Natural killer cell (primary cell): ENCODE measurements at places on chromosomes 7 and 10. TPM values are rescaled to one million over a fixed set of nuclear protein-coding genes. Genes with fewer than 3 reads are reported as not detected.
A peak's percentile ranks its signal among the peaks of the same experiment; 100 is the strongest.

The LOXL4 gene
- total RNA-seq, result not detected

The BRAT1 gene
- total RNA-seq, result 24.9 TPM

The FAM25C gene
- total RNA-seq, result not detected

DNA sequence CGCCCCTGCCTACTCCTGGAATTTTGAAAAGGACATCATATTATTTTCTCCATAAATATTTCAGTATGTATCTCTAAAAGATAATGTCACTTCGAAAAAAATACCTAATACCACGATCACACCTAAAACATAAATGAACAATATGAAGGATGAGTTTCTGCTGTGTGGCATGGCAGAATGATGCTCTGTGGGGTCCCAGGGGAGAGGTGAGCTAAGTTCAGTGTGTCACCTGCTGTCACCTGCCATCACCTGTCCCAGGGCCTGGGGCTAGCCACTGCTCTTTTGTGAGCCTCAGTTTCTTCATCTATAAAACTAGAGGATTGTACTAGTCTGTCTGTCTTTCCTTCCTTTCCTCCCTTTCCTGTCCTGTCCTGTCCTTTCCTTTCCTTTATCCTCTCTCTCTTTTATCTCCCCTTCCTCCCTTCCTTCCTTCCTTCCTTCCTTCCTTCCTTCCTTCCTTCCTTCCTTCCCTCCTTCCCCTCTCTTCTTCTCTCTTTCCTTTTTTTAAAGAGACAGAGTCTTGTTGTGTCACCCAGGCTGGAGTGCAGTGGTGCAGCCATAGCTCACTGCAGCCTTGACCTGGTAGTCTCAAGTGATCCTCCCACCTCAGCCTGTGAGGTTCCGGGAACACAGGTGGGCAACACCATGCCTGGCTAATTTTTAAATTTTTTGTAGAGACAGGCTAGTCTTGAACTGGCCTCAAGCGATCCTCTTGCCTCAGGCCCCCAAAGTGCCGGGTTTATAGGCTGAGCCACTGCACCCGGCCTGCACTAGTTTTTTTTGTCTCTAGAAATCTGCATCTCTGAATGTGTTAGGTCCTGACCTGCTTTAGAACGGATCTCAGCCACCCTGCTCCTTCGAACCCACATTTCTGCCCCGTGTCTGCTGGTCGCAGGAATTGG lies 43.1 kb downstream of the CUX1 start:
- H3K4me3 ChIP-seq, result no peak overlapping the region
- H3K4me1 ChIP-seq, result peaks cover 25% of the 10 kb centered on the region
- no peaks in the 10 kb centered on the region for H3K27me3 ChIP-seq
- no peak overlapping the region for H3K27ac ChIP-seq
- DNase-seq, result no peak
- no peaks in the 10 kb centered on the region for H3K36me3 ChIP-seq

DNA sequence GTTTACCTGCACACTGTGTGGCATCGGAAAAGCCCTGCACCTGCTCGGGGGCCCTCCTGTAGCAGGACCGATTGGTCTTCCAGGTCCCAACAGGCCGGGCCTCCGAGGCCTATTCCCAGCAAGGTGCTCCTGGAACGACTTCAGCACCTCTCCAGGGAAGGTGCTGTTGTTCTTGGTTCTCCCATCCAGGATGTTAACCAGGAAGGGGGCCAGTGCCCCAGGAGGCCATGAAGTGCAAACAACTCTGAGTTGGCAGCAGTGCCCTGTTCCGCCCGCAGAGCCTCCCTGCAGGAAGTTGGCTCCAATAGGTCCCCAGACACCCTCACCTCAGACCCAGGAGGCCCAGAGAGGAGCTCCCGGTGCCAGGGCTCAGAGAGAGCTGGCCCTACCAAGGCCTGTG lies 64.0 kb upstream of the DUSP5 start:
- no peaks in the 10 kb centered on the region for H3K36me3 ChIP-seq
- H3K4me1 ChIP-seq, result peaks cover 32% of the 10 kb centered on the region
- no peaks in the 10 kb centered on the region for H3K27me3 ChIP-seq

GRCh38 chr10:110610308-110610774 lies 33.8 kb upstream of the RBM20 start:
- H3K27me3 ChIP-seq, result no peaks in the 10 kb centered on the region
- H3K4me1 ChIP-seq, result no peaks in the 10 kb centered on the region
- H3K4me3 ChIP-seq, result no peak overlapping the region
- H3K27ac ChIP-seq, result no peak overlapping the region
- peaks cover 9% of the 10 kb centered on the region for H3K36me3 ChIP-seq

The NRAP gene
- not detected for total RNA-seq

- H3K27me3 ChIP-seq, result no peaks in the 10 kb centered on the region
- H3K4me1 ChIP-seq, result no peaks in the 10 kb centered on the region
- no peak overlapping the region for H3K4me3 ChIP-seq
- no peak for DNase-seq
- H3K27ac ChIP-seq, result no peak overlapping the region
- no peaks in the 10 kb centered on the region for H3K36me3 ChIP-seq
Observed at GRCh38 chr7:91357901-91358300, 93.7 kb downstream of the FZD1 start.

- no peaks in the 10 kb centered on the region for H3K36me3 ChIP-seq
- peak overlapping the region; percentile 40 for H3K4me3 ChIP-seq
- H3K27ac ChIP-seq, result no peak overlapping the region
- peaks cover 31% of the 10 kb centered on the region for H3K4me1 ChIP-seq
Observed at GRCh38 chr7:13989949-13990305, 461 bp upstream of the ETV1 start.

DNA sequence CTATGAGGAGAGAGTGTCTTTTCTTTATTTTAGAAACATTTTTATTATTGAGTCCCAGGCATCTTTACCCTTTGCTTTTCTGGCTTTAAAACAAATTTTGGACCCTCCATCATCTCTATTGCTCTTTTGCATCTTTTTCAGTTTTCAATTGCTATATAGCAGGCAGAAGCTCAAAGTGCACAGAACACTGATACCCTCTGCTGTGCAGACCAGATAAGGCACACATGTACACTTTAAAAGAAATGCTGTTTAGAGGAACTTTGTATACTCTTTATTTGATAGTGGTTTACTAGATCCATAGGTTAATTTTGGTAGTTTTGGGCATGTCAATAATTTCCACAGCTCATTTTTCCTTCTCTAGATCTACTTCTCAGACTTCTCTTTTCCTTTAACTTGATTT lies 324.2 kb downstream of the SH2D4B start:
- no peak overlapping the region for H3K4me3 ChIP-seq
- H3K27ac ChIP-seq, result no peak overlapping the region
- no peaks in the 10 kb centered on the region for H3K27me3 ChIP-seq
- H3K4me1 ChIP-seq, result no peaks in the 10 kb centered on the region

DNA sequence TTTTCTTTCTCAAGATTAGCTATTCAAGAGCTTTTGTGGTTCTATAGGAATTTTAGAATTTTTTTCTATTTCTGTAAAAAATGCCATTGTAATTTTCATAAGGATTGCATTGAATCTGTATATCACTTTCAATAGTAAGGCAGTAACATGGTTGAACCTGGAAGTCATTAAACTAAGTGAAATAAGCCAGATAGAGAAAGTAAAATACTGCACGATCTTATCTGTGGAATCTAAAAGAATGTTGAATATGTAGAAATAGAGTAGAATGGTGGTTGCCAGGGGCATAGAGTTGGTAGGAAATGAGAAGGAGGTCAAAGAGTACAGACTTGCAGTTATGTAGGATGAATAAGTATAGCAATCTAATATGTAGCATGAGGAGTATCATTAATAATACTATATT lies 1073.5 kb upstream of the LRRN3 start:
- no peak overlapping the region for H3K4me3 ChIP-seq
- H3K36me3 ChIP-seq, result no peaks in the 10 kb centered on the region
- no peaks in the 10 kb centered on the region for H3K27me3 ChIP-seq
- H3K27ac ChIP-seq, result no peak overlapping the region
- DNase-seq, result no peak
- H3K4me1 ChIP-seq, result no peaks in the 10 kb centered on the region

The ADCY1 gene
- total RNA-seq, result 0.15 TPM

- no peak for DNase-seq
- H3K4me3 ChIP-seq, result no peak overlapping the region
- H3K4me1 ChIP-seq, result peaks cover 41% of the 10 kb centered on the region
Observed at GRCh38 chr7:139869886-139870285, 40.8 kb downstream of the TBXAS1 start.

The TM9SF3 gene
- total RNA-seq, result 113 TPM

The LBX1 gene
- not detected for total RNA-seq

GRCh38 chr7:66883716-66884115 lies 37.3 kb upstream of the TMEM248 start:
- no peak overlapping the region for H3K27ac ChIP-seq
- H3K27me3 ChIP-seq, result no peaks in the 10 kb centered on the region
- no peak for DNase-seq
- no peaks in the 10 kb centered on the region for H3K36me3 ChIP-seq

DNA sequence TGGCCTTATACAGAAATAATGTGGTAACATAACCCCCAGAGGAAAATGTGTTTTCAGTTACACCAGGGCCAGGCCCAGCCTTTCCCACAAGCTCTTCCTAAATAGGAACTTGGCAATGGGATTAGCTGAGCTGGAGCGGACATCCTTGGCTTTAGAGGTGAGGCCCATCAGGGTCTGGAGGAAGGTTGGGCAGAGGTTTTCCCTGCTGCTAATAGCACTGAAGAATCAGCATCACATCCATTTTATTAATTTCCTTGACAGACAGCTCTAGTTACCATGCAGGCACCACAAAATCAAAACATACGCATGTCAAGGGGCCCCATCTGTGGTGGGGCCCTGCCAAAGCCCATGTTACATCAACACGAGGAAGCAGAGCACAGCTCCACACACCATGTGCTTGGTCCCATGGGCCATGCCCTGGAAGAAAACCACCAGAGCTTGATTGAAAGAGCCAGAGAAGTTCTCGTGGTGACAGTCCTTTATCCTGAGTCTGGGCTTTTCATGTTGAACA lies 566.6 kb downstream of the KCNMA1 start:
- no peak overlapping the region for H3K4me3 ChIP-seq
- no peak overlapping the region for H3K27ac ChIP-seq
- no peaks in the 10 kb centered on the region for H3K36me3 ChIP-seq
- no peak for DNase-seq
- H3K4me1 ChIP-seq, result no peaks in the 10 kb centered on the region
- H3K27me3 ChIP-seq, result no peaks in the 10 kb centered on the region

DNA sequence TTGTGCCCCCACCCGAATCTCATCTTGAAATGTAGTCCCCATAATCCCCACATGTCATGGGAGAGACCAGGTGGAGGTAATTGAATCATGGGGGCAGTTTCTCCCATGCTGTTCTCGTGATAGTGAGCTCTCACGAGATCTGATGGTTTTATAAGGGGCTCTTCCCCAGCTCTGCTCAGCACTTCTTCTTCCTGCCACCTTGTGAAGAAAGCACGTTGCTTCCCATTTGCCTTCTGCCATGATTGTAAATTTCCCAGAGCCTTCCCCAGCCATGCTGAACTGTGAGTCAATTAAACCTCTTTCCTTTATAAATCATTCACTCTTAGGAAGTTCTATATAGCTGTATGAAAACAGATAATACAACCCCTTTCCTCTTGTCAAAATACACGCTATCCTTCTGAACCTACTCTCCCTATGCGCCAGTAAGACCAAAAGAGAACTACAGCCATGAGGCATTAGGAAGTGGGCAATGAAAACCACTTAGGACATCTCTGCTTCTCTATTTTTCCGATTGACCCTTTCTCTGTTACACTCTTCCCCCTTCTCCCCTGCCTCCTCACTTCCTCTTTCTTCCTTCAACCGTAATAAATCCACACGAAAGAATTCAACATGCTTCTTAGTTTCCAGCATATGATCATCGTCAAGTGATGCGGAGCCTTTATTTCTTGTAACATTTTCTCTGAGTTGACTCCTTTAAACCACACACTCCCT lies 101.2 kb upstream of the WDR11 start:
- H3K4me3 ChIP-seq, result no peak overlapping the region
- H3K27ac ChIP-seq, result no peak overlapping the region
- no peak for DNase-seq
- H3K27me3 ChIP-seq, result no peaks in the 10 kb centered on the region
- no peaks in the 10 kb centered on the region for H3K4me1 ChIP-seq
- no peaks in the 10 kb centered on the region for H3K36me3 ChIP-seq

The EPHA1 gene
- 1.2 TPM for total RNA-seq

The SORCS3 gene
- total RNA-seq, result 0.05 TPM

DNA sequence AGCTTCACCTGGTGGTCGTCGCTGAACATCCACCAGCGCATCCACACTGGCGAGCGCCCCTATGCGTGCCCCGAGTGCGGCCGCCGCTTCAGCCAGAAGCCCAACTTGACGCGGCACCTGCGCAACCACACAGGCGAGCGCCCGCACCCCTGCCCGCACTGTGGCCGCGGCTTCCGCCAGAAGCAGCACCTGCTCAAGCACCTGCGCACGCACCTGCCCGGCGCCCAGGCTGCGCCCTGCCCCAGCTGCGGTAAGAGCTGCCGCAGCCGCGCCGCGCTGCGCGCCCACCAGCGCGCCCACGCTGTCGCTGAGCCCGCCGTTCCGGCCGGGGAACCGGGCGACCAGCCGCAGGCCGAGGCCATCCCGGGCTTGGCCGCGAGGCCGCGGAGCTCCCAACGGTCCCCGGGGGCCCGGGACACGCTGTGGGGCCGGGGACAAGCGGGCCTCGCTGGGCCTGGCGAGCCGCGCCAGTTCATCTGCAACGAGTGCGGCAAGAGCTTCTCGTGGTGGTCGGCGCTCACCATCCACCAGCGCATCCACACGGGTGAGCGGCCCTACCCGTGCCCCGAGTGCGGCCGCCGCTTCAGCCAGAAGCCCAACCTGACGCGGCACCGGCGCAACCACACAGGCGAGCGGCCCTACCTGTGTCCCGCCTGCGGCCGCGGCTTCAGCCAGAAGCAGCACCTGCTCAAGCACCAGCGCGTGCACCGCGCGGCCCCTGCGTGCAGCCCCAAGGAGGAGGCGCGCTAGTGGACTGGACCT lies 18.4 kb downstream of the ZNF775 start:
- no peaks in the 10 kb centered on the region for H3K36me3 ChIP-seq
- DNase-seq, result no peak
- no peaks in the 10 kb centered on the region for H3K4me1 ChIP-seq
- H3K27me3 ChIP-seq, result no peaks in the 10 kb centered on the region

- peak; percentile 61 for DNase-seq
- peaks cover 79% of the 10 kb centered on the region for H3K4me1 ChIP-seq
- H3K27ac ChIP-seq, result peak overlapping the region; percentile 53
- no peaks in the 10 kb centered on the region for H3K36me3 ChIP-seq
- H3K4me3 ChIP-seq, result no peak overlapping the region
Observed at GRCh38 chr7:151012911-151013347, 11.4 kb downstream of the ATG9B start.

The GIMAP8 gene
- 8.4 TPM for total RNA-seq
